ENCODE measurements at places on chromosomes 16 and 17.

DNA sequence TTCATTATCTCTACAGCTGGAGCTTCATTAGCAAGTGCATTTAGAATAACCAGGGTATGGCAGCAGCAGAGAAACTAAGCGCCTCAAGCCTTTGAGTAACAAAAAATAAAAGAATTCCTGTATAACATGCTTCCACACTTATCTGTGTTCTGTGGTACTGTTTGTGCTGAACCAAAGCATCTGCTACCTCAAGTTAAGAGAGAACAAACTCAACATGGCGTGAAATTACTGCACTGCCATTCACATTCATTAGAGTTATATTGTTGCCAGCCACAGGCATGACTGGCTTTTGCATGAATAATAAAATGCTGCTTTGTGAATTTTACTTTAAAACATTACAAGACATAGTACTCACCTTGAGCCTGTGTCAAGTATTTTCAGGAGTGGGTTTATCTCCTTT lies 76.6 kb downstream of the NLK start:
- DNase-seq, result no peak

DNA sequence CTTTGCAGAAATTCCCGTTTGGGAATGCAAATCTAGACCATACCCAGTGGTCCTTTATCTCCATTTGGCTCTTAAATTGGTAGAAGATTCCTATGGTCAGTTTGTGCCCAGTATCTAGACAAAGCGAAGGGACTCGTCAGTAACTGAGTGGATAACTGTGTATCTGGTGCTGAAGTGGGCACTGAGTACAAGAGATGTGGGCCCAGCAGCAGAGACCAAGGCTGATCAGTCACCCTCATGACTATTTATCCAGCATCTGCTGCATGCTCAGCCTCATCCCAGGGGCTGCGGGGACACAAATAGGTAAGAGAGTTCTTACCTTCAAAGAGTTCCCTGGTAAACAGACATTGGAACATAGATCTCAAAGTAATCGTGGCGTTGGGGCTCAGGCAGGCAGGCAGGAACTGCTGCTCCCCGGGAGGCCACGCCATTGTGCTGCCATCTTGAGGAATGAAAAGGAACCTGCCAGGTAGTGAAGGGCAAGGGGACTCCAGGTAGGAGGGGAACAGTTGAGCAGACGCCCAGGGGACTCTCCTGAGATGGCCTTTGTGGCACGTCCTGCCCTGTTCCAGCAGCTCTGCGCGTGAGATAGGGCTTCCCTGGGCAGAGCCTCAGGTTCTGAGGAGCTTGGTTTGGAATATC lies 10.3 kb downstream of the NT5M start:
- DNase-seq, result no peak

DNA sequence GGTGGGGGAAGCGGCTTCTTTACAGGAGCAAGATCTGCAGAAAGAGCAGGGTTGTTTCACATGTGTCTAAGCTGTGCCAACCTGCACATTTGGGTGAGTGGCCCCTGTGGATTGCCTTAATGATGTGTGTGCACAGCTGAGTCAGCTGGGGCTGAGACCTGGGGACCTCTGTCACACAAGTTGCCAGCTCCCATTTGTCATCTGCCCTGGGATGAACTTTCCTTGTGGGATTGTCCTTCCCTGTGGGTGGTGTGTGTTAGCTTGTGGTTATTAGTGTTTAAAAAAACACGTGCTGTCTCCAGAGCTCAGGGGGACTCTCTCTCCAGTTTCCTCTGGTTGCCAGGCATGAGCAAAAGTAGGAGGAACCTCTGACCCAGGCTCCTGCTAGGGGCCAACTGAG lies 400.5 kb upstream of the CCL2 start:
- DNase-seq, result no peak

DNA sequence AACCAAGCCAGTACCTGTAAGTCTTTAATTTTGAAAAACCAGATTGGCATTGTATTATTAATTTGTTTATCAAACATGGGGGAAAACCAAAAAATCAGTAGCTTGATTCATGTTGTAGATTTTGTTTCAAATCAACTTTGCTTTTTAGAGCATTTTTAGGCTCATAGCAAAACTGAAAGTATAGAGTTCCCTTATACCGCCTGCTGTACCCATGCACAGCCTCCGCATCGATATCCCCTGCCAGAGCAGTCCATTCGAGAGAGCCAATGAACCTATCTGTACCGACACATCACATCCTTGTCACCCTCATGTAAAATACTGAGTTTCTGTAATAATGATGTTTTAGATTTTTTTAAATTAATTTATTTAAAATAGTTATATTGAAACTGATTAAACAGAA lies 16.2 kb upstream of the MRC2 start:
- no peak for DNase-seq

DNA sequence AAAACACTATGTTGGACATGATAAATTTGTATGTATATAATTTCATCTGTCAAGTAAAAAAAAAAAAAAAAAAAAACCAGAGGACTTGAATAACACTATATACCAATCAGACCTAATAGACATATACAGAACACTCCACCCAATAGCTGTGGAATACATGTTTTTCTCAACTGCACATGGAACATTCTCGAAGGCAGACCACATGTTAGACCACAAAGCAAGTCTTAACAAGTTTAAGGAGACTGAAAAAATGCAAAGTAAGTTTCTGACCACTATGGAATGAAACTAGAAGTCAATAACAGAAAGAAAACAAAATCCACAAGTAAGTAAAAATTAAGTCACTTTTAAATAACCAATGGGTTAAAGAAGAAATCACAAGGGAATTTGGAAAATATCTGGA lies 8.4 kb upstream of the CNTNAP4 start:
- no peak for DNase-seq

DNA sequence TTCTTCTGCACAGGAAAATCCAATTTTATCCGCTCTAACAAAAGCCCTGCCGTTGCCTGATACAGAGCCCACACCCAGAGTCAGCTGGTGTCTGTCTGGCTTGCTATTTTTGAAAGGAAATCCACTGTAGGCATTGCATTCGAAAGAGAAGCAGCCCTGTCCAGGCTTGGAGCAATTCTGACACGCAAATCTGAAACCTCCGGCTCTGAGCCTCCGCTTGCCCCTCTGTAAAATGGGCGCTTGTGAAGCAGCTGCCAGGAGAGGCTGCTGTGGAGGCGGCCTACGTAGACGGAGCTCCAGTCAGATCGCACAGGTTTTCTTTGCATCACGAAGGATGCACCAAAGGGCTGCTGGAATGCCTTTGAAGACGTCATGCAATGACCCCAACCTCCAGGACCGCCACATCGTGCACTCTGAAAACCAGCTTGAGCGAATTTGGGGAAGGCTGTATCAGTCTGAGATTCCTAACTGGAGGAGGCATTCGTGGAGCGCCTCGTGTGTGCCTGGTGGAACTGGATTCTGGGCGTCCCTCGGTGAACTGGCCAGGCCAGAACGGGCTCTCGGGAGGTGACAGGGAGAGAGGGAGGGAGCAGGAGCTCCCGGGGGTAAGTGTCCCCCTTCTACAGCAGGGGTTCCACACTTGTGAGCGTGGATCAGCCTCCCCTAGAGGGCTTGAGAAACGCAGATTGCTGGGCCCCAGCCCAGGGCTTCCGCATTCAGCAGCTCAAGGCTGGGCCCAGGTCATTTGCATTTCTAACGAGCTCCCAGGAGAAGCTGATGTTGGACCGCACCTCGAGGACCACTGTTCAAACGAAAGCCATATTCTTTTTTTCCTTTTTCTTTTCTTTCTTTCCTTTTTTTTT lies 215.5 kb downstream of the MRTFB start:
- no peak for DNase-seq

DNA sequence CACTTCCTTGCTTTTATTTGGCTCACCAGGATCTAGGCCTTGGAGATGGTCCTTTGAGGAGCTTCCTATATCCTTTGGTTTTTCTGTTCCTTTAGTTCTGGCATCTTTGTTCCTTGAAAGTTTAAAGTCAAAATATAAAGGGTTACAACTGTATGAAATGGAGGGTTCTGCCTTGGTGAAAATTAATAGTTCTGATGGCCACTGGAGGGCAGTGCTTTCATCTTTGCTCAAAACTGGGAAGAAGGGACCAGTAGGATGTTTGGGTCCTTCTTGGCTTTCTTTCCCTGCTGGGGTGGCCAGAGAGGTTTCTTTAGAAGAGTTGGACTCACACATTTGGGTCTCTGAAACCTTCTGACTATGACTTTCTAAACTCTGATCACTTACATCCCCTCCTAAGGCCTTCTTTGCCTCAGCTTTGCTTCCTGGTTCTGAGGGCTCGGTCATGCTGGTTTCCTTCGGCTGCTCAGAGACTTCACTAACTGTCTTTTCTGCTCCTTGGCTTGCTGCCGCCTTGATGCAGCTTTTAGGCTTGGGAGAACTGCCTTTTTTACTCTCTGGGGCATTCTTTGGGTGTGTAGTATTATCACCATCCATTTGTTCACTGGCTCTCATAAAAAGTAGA lies 10.9 kb upstream of the ITGA2B start:
- no peak for DNase-seq

DNA sequence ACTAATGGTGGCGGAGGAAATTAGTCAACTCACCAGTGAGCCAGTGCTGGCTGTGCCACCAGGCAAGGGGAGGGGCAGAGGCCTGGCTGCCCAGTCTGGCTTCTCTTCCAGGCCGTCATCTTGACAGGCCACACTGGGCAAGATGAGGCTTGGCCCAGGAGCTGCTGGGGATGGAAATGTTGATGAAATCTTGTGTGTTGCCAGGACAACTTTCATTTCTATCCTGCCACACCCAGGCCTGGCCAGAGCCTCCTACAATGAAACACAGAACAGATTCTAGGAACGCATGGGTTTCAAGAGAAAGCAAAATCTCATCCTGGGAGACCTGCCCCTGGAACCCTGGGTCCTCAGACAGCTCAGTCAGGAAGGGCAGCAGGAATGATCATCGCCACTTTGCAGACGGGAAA lies 9.3 kb downstream of the HEXIM2 start:
- peak; percentile 69 for DNase-seq

- DNase-seq, result no peak
Observed at GRCh38 chr16:69345923-69346322, 5.7 kb downstream of the TMED6 start.

DNA sequence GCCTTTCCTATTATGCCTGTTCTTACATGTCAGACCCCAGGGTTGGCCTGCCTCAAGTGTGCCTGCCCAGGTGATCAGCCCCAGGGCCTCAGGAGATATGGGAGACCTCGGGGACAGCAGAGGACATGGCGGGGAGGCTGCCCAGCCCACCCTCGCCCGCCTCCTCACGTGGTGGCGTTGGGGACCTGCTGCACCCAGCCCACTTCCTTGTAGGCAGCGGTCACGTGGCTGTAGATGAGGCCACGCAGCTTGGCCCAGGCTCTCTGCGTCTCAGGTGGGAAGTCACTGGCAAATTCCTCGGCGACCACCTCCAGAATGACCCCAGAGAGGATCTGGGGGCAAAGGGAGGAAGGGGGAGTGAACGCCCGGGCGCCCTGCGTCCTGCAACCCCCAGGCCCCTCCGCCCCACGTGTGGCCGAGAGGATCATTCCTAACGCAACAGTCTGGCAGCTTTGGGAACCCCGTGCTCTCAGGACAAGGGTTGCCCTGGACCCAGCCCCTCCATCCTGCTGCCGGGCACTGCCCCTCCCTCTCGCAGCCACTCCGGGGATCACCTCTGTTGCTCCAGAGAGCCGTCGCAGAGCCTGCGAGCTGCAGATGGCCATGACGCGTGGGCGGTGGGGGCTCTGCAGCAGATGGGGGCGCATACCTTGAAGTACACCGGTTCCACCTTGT lies 6.6 kb downstream of the CYGB start:
- DNase-seq, result no peak

DNA sequence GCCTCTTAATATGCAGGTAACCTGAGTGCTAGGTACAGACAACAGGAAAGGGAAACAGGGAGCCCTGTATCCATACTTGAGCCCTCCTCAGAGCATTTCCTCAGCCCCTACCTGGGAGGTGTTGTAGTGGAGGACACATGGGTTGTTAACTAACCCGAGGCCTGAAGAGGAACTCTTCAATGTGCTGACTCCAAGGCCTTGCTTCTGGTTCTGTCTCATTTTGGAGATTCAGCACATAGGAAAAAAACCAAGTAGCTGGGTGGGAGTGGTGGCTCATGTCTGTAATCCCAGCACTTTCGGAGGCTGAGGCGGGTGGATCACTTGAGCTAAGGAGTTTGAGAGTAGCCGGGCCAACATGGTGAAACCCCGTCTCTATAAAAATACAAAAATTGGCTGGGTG lies 24.8 kb downstream of the SNX11 start:
- DNase-seq, result no peak

GRCh38 chr17:2157081-2157480 lies 102.2 kb downstream of the HIC1 start:
- peak; percentile 68 for DNase-seq

DNA sequence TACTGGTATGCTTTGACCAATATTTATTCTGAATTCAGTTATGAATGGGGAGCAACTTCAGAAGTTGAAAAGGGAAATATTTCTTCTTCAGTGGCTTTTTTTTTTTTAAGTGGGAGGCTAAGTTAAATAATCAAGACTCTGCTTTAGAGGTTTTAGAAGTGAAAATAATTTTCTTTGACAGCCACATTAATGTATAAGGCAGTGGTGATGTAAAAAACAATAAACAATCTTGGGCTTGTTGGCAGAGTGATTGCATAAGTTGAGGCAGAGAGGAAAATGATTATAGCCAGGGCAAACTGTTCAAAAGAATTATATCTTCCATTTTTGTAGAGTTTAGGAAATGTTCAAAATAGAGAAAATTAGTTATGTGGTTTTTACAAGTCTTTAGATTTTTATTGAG lies 5.4 kb upstream of the KRT12 start:
- DNase-seq, result no peak

- peak; percentile 65 for DNase-seq
Observed at GRCh38 chr16:48393485-48394354, 8.5 kb upstream of the SIAH1 start.

GRCh38 chr16:53147500-53148065 lies 92.8 kb downstream of the CHD9 start:
- no peak for DNase-seq

DNA sequence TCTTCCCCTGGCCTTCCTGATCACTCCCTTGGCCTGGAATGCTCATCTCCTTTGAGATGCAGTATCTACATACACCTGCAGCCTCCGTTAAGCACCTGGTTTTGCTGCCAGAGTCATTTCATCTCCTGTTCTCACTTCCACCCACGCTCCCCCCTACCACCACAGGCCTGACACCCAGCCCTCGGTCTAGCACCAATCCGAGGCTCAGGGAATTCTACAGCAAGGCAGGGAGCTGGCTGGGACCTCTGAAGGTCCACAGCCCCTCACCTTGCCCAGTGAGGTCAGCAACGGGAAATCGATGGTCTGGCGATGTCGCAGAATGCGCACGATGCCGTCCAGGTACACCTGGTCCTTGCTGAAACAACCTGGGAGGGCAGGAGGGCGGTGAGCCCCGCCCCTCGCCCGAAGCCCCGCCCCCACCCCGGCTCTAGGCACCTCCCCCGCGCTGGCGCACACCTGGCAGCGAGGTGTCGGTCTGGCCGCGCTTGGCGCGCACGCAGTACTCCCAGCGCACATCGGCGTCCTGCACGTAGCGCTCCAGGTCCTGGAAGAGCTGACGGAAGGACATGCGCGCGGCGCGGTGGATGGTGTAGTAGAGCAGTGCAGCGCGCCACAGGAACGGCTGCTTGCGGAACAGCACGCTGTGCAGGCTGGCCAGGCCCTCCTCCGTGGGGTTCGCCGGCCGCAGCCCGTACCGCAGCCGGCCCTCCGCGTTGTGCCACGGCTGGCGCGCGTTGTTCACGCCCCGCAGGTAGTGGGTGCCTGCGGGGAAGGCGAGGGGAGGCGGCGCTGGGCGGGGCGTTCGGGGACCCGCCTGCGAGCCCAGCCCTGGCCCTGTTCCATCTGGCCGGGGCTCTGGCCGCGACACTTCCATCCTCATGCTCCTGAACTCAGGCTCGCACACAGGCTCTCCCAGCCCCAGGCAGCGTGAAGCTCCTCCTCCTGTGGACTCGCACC lies 5.7 kb downstream of the MATCAP1 start:
- no peak for DNase-seq

GRCh38 chr17:58337210-58337599 lies 8.6 kb upstream of the TSPOAP1 start:
- no peak for DNase-seq
